Activated CD4-positive, alpha-beta T cell treated with anti-CD3 and anti-CD28 coated beads, Interleukin-2, Interleukin-6, amounts not matched to agents 100 ng/mL and 50 ng/mL, durations not matched to agents 16 hours and 8 hours (primary cell): ENCODE measurements at places on chromosomes 13 and 19.

GRCh38 chr19:46392837-46393236 lies 20.5 kb downstream of the CCDC8 start:
- no peak for DNase-seq

DNA sequence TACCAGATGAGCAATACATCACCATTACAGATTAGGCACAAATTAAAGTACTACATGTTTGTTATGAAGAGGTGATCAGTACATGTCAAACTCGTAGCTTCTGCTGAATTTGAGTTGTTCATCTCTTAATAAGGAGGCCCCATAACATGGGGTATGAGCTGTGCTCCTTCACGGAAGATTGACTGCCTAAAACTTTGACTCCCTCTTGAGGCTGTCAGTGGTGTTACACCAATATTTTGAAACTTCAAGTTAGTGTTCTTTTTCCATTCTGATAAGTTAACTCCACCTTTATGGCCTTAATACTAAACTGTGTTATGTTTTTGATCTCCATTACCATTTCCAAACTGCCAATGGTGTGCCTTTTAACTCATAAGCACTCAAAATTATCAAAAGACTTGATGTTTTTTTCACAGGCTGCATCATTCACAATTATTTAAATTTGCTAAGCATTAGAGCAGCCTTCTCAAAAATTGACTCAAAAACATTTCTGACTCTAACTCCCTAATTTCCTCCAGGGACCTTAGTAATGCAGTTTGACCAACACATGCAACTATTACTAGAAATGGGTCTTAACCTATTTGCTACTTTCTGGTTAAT lies 1591.5 kb downstream of the PCDH9 start:
- DNase-seq = peak; percentile 7

DNA sequence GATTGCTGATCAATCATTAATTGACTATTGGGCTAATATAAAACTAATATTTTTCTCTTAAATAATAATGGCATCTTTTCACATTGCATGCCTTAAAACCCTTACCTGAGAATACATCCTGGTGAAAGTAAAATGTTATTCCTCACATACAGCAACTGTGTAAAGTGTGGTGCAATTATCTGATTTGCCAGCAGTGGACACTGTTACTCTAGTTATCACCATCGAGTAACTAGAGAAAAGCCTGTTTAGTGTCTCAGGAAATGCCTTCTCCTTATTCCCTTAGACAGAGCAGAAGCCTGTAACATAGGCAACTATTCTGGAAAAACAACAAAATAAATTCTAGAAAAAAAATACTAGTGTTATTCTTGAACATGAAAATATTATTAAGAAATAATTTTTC lies 459.8 kb downstream of the FGF14 start:
- peak; percentile 14 for DNase-seq

- no peak for DNase-seq
Measured at GRCh38 chr13:98856983-98857382, 104.5 kb upstream of the SLC15A1 start.

GRCh38 chr13:28611654-28612131 lies 47.2 kb upstream of the POMP start:
- DNase-seq = peak; percentile 43

- peak; percentile 60 for DNase-seq
Measured at GRCh38 chr13:34155931-34156607, 338.1 kb downstream of the RFC3 start.
